Stimulated activated CD8-positive, alpha-beta memory T cell treated with anti-CD3 and anti-CD28 coated beads, Interleukin-15, amount 100 ng/mL, for 4 hours (primary cell): ENCODE measurements at places on chromosomes 2 and 18.

- DNase-seq: no peak
These were observed 1646.8 kb upstream of the TMEFF2 start for GRCh38 chr2:193841384-193842150.

- no peak for DNase-seq
These were observed 235.4 kb downstream of the ATAD2B start for GRCh38 chr2:23691565-23691964.

GRCh38 chr2:5982193-5982902 lies 290.2 kb downstream of the SOX11 start:
- no peak for DNase-seq

DNA sequence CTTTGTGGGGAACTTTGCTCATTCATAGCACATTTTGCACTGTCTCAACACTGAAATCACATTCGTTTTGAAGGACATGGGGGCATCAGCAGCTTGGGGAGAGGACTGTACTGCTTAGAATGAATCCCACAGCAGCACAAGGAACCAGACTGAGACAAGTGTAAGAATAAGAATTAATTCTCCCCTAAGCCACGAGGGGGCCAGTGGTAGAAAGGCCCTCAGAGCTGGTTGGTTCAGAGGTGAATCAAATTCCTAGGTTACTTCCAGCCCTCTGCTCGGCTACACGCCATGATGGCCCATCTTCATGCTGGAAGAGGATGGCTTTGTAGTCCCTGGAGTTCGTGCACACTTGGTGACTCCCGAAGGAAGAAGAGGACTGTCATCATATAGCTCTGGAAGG lies 12.0 kb upstream of the MC5R start:
- no peak for DNase-seq

- no peak for DNase-seq
These were observed 27.3 kb upstream of the NOTO start for GRCh38 chr2:73174941-73175662.

DNA sequence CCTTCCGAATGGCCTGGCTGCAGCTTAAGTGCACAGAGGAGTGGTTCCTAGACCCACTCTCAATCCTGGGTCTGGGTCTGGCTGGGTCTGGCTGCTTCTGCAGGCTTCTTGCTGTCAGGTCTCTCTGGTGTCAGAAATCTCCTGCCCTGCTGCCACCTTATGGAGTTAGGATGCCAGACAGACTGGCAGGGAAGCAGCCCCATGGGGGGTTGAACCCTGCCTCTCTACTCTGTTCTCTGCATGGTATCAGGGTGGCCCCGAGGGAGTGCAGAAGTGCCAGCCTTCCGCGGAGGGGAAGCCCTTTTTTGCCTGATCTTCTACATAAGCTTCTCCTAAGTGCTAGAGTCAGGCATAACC lies 89.4 kb downstream of the ZCCHC2 start:
- no peak for DNase-seq

DNA sequence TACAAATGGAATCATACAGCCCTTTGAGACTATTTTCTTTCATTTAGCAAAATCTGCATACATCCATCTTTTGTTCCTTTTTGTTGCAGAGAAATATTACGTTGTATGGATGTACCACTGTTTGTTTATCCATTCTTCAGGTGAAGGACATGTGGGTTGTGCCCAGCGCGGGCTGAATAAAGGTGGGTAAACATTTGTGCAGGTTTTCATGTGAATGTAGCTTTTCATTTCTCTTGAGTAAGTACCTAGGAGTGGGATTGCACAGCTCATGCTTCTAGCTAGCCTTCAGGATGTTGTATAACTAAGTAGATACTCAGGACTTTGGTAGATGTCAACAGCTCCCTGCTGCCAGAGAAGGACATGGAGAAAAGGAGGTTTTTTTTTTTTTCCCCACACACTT lies 50.6 kb upstream of the SPRED2 start:
- DNase-seq: no peak

DNA sequence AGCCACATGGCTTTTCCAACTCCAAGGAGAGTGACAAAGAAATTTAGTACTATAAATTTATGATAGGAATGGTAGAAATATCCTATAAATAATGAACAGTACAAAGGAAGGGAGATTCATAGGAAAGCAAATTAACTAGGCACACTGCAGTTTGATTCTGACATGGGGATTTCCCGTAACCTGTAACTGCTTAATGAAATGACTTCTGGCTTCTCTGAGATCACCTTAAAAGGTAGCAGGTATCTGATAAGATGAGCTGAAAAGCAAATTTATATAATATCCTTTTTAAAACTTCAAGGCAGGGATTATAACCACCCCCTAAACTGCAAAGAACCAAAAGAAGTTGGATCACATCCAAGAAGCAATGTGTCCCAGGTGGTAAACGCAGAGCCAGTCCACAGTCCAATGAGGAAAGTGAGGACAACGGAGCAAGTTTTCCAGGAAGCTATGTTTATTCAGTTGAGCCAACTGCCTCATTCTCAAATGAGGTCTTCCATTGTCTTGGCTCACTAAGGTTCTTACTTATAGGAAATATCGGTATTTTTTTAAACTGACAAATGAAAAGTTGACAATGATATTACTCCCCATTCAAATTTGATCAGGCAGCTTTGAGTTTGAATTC lies 43.0 kb downstream of the WIPF1 start:
- no peak for DNase-seq

DNA sequence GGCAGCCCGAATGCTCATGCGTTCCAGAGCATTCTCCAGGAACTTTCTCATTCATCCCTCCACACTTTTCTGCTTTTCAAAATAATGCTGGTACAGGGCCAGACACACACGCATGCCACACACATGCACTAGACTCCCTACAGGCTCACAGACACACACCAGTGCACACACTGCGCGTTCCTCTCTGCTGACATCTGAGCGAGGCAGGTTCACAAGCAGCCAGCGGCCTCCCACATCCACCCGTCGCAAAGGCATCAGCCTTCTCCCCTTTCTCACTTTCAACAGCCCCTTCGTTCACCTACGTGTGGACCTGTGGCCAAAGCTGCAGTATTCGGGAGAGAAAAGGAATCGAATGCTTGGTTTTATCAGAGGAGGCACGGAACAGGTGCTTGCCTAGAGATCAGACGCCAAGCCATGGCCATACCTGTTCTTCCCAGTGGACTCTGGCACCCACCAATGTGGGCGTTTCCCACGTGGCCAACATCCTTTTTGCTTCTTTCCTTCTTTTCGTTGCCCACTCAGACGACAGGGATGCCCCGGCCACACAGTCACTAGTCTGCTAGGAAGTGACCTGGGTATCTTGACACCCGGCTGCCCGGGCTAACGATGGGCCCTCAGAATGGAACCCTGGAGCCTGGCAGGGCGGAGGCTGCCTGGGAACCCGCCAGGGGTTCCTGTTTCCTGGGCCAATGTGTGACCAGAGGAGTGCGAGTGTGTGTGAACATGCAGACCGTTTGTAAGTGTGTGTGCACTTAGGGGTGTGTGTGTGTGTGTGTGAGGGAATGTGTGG lies 85.8 kb upstream of the ID2 start:
- DNase-seq: no peak

- DNase-seq: no peak
These were observed 12.5 kb downstream of the KLHL29 start for GRCh38 chr2:23397478-23397877.

GRCh38 chr2:66573821-66574233 lies 138.9 kb downstream of the MEIS1 start:
- no peak for DNase-seq

GRCh38 chr2:17544256-17544655 lies 3.8 kb downstream of the VSNL1 start:
- no peak for DNase-seq

DNA sequence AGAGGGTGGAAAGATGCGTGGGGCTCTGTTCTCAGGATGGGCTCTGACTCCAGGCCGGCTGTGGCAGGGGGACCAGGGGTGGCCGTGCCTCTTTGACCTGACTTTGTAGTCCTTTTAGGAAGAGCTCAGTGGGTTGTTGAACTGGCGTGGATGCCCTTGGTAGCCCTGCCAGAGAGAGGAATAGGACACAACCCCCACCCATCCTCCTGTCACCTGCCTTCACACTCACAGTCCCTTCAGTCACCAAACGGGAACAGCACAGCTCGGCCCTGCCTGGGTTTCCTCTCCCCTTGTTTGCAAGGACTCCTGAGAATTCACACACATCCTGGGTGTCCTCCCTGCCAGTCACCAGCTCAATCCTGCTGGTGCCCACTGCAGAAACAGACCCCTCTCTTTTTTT lies 20.1 kb upstream of the MRPL33 start:
- no peak for DNase-seq

- no peak for DNase-seq
These were observed 85.6 kb downstream of the DDX1 start for GRCh38 chr2:15677141-15677843.

- no peak for DNase-seq
These were observed 63.1 kb upstream of the B3GNT7 start for GRCh38 chr2:231332388-231332787.

DNA sequence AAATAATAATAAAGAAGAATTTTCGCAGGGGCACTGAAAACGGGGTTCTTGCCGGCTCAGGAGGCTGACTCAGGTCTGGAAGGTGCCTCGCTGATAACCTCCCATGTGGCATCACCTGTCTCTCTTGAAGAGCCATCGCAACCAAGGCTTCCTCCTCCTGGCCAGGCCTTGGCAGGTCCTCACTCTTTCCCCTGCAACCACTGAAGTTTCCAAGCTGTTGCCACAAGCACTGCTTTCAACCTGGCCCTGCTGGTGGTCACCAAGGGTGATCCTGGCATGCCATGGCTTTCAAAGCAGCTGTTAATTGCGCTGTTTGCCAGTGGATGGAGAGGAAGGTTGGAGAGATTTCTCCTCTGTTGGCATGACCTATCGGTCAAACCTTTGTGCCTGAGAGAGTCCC lies 163.6 kb upstream of the COPS8 start:
- DNase-seq: no peak

DNA sequence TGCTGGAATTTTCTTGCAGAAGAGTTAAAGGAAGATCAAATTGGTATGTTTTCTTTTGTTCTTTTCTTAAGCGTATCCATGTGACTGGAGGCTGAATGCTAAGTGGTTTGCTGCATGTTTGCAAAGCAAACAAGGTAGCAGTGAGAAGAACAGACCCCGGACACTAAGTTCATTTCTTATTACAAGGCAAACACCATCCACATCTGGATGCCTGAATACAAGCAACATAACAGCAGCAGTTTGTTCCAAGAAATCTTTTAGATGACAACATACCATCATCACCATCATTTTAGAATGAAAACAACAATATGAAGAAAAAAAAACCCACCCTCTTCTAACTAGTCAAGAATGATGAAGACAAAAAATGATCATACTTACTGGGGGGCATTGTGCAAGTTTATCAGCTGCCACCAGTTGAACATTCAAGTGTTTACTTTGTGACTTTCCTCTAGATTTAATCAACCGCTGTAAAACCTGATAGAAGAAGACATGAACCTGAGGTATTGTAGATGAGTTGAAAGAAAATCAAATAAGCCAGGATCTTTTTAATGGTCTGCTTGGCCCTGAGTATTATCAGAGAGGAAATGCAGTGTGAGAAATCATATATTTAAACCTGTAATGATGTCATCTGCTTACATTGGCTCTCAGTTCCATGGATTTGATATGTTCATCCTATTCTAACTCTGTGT lies 25.0 kb upstream of the ARL5A start:
- DNase-seq: no peak

DNA sequence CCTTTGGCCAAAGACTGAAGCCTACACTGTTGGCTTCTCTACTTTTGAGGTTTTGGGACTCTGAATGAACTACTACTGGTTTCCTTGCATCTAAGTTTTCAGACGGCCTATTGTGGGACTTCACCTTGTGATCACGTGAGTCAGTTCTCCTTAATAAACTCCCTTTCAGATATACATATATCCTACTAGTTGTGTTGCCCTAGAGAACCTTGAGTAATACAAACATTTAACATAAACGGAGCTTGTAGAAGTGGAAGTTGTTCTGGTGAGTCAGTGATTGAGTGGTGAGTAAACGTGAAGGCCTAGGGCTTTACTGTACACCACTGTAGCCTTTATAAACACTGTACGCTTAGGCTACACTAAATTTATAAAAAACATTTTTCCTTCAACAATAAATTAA lies 107.2 kb upstream of the CDH2 start:
- DNase-seq: no peak

DNA sequence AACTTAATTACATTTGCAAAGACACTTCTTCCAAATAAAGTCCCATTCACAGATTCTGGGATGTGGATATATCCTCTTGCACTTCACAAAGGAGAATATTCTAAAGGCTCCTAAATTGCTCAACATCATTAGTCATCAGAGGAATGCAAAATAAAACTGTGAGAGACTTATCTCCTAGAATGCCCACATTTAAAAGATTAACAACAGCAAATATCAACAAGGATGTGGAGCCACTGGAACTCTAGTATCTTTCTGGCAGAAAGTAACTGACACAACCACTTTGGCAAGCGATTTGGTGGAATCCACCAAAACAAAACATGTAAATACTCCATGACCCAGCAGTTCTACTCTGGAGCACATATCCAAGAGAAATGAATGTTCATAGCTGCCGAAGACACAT lies 4.6 kb downstream of the NEU2 start:
- DNase-seq: no peak
